Cerebellar nuclear complex (tissue), 1 donor: ENCODE measurements at places on chromosomes 13 and 19.

DNA sequence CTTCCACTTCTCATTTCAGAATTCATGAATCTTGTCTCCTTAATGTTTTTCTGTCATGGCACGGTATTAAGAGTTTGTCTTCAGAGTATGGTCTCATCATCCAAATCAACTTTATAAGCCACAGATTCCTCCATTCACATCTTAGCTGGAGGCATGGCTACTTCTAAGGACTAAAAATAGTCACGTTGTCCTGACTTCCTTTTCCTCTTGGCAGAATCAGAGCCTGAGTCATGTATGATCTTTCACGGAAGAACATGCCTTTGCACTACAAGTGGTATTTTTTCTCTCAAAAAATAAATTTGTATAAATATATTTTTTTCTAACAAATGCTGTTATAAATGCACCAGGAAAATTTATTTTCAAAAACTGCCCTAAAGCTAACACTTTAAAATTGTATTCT is 71.4 kb downstream of the ALOX5AP start:
- no peak for DNase-seq

DNA sequence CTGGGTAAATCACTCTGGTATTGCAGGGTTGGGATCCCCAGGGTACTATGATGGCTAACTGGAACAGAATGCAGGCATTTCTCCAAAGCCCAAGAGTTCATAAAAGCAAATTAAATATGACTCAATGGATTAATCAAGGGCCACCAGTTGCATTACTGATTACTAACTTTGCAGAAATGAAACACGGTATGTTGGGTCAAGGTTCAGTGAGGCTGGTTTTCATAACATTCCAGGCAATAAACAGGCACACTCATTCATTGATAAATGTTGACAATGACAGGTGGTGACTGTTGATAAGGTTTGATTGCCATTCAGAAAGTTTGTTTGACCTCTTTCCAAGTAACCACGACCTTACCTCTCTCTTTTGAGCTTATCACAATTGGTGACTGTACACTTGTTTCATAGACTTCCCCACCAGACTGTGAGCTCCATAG is 506 bp upstream of the AP1M1 start:
- DNase-seq = no peak

DNA sequence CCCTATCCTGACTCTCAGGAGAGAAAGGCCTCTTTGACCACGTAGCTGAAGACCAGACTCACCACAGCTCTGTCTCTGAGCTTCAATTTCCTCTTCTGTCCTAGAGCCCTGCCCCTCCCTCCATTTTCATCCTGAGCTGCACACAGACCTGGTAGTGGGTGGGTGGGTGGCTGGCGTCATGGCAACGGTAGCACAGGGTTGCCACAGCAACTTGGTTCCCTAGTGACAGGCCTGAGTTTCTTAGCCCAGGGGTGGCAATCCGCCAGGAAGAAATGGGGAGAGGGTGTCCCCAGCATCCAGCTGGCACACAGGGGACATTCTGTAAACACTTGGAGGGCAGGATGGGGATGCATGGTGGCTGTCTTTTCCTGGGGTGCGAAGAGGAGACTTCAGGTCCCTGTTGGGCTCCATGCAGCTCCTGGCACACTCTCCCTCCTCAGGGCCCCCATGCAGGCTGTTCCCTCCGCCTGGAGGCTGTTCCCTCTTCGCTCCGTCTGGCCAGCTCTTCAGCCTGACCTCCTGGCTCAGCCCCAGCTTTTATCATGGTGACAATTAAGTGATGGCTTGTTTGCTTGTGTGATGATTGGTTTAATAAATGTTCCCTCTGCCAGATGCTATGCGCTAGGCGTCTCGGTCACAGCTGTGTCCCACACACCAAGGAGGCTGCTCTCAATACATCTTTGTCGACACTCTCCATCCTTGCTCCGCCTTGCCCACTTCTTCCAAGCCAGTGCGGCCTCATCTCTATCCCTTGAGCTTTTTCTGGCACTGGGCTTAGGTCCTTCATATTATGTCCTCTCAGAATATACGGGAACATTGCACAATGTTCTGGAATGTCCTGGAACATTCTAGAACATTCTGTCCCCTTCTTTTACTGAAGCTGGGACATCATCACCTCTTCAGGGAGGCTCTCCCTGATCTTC is 7.4 kb upstream of the KLHL26 start:
- no peak for DNase-seq

GRCh38 chr13:36163809-36164308 is 32.7 kb upstream of the DCLK1 start:
- DNase-seq = no peak

DNA sequence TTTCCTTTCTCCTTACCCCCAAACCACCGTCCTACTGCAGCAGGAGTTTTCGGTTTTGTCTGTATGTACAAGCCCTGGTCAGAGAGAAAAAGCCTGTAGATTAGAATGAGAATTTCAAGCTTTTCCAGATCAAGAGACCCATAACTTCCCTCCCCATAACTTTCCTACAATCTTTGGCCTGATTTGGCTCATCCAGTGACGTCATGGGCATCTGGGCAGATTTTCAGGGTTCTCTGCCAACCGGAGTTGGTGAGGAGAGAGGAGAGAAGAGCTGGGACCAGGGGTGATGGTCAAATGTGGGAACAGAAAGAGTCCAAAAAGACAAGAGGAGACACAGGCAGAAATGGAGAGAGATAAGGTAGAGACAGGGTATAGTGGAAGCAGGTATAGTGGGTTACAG is 10.5 kb downstream of the IZUMO2 start:
- DNase-seq = no peak

GRCh38 chr19:49862391-49863253 is 4.8 kb downstream of the PNKP start:
- DNase-seq = no peak

DNA sequence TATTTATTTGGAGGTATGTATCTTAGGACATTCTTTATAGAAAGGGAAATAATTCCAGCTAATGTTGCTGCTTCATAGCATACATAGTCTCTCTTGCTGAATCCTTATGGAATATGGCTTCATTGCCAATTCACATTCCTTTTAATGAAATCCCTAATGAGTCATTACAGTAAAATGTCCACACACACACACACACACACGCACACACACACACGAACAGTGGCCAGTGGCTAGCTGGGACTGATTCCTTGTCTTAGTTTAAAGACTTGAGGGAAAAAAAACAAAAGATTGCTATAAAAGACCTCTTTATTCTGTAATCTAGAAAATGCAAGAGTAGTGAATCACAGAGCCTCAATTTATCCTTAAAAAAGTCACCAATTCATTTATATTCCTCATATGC is 301.6 kb downstream of the SLITRK6 start:
- no peak for DNase-seq

- peak; percentile 2 for DNase-seq
Observed at GRCh38 chr13:30679483-30680330, 55.6 kb upstream of the ALOX5AP start.

GRCh38 chr13:104759069-104759468 is 1692.9 kb upstream of the SLC10A2 start:
- DNase-seq = no peak

DNA sequence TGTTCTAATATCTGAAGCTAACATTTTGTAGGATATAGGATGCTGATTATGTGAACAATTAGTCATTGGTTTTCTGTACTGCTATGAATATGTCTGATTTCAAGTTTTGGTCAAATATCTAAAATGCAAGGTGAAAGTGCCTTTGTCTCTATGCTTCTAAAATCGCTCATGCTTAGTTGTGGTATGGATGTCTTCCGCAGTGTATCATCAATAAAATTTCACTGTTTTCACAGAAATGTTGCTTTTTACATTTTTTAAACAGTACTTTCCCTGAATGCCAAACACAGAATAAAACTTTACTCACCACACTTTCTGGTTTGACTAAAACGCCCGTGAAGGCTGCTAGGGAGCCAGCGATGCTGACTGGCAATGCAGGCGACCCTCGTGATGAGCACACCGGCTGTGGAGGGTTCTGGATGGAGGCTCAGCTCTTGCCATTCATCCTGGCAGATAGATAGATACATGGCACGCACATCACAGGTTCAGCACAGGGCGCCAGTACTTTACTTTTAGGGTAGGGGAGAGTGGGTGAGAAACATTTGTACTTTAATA is 40.1 kb downstream of the SLC7A9 start:
- DNase-seq = no peak

GRCh38 chr13:66501181-66501580 is 729.0 kb downstream of the PCDH9 start:
- no peak for DNase-seq

DNA sequence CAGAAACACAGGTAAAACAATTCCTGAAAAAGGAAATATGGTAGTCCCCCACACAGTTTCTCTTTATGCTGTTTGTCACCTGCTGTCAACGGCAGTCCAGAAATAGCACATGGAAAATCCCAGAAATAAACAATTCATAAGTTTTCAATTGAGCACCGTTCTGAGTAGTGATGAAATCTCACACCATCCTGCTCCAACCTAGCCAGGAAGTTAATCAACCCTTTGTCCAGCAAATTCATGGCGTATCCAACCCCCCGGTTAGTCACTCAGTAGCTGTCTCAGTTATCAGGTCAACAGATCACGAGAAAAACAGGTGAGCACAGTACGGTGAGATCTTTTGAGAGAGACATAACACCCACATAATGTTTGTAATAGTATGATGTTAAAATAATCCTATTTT is 74.2 kb downstream of the TUBGCP3 start:
- DNase-seq = no peak

GRCh38 chr19:6070720-6071485 is 39.4 kb downstream of the RFX2 start:
- no peak for DNase-seq

GRCh38 chr13:41827507-41828213 is 133.2 kb downstream of the VWA8 start:
- DNase-seq = no peak

DNA sequence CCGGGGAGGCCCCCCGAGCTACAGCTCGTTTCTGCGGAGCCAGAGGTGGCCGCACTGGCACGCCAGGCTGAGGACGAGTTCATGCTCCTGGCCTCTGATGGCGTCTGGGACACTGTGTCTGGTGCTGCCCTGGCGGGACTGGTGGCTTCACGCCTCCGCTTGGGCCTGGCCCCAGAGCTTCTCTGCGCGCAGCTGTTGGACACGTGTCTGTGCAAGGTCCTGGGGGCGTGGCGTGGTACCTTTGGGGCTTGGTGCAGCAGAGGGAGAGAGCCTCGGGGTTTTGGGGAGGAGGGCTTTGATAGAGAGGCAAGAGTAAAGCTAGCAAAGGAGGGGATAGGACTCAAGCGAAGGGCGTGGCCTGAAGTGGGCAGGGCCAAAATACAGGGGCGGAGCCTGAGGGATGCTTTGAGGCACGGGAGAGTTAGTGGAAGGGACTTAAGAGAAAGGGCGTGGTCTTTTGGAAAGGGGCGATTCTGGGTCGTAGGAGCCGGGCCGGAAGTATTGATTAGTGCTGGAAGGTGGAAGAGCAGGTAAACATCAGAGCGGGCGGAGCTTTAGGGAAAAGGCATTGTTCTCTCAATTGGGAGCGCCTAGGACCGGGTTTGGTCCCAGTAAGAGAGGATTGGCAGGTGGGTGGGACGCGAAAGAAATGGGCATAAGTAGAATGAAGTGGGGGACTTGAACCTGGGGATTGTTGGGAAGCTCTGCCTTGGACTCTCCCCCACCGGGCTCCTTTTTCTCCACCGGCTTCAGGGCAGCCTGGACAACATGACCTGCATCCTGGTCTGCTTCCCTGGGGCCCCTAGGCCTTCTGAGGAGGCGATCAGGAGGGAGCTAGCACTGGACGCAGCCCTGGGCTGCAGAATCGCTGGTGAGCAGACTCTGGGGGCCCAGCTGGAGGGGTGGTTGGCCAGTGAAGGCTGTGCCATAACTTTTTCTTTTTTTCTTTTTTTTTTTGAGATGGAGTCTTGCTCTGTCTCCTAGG is 1.2 kb downstream of the PPM1N start:
- DNase-seq = no peak

GRCh38 chr13:110062777-110063442 is 244.0 kb downstream of the COL4A1 start:
- no peak for DNase-seq

DNA sequence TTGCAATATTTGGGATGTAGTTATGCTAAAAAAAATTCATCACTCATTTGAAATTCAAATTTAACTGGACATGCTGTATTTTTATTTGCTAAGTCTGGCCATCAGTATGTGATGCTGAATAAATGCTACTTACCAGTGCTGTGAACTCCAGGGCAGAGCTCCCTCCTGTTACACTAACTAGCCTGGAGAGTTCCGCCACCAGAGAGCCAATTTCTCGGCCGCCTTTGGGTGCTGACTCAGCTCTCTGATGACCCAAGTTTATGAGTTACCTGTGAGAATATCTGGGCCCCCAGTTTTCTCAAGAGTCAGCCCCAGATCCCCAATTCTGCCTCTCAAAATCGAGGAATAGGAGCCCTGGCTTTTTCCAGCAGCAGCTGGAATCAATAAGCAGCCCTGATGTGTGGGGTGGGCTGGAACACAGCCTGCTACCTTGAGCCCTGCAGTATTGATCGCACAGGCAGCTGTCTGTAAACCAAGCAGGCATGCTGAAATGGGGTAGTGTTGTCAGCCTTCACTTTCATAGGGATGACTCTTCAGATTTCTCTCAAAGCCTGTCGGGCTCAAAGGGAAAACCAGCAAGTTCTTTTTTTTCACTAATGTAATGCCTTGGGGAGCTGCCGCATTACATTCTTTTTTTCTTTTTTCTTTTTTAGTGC is 113.7 kb downstream of the DNAJC15 start:
- no peak for DNase-seq

DNA sequence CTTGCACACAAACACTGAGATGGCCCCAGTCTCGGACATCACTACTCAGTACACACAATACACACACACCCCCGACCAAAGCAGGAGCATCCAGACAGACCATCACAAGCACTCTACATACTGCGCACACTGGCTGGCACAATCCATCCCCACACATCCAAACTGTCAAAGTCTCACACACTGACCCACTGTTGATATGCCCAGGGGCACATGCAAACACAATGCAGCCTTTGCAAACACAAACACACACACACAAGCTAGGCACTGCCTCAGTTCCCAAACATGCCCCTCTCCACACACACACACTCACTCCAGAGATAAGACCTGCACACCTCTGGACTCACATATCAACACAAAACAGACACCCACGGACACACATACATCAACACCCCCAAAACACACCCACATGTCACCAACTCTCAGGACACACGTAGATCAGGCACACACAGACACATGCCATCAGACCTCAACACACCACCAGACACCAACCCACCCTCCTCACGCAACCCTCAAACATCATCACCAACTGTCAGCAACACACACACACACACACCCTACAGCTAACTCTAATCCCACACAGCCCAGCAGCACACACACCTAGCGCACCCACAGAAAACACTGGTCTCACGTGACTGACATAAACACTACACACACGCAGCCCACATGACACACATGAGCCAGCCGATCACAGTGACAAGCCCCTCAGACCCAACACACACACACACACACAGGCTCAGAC is 1.9 kb downstream of the BBC3 start:
- no peak for DNase-seq

- DNase-seq = no peak
Observed at GRCh38 chr13:108155185-108156106, 59.9 kb downstream of the LIG4 start.

DNA sequence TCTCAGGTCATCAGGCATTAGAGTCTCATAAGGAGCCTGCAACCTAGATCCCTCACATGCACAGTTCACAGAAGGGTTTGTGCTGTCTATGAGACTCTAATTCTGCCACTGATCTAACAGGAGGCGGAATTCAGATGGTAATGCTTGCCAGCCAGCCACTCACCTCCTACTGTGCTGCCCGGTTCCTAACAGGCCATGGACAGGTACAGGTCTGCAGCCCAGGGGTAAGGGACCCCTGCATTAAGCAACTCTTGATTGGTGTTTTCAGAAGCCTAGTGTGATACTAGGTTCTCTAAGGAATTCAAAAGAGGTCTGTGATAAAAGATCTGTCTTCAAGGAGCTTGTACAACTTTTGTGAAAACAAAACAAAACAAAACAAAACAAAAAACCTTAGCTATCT is 31.1 kb downstream of the CAB39L start:
- no peak for DNase-seq

GRCh38 chr13:95553581-95554385 is 1.3 kb downstream of the CLDN10 start:
- no peak for DNase-seq
